ENCODE measurements at places on chromosomes 3 and 15.

GRCh38 chr3:161096771-161097367 is 8.3 kb downstream of the B3GALNT1 start:
- peak; percentile 4 for DNase-seq

DNA sequence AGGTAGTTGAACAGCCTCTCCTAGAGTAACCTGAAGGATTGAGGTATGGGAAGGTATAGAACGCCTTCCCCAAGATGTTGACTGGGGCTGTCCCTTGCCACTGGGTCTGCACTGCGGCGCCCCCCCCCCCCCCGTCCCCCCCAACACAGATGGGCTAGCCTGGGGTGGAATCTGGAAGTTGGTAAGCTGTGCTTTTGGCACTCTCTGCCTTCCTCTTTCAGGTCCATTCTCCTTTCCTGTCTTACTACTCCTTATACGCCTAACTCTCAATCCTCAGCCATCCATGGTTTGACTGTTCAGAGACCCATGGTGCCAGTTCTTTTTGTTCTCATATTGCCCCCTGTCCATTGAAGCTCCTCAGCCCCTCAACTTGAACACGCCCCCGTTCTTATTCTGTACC is 42.8 kb downstream of the MAP2K1 start:
- DNase-seq = no peak

DNA sequence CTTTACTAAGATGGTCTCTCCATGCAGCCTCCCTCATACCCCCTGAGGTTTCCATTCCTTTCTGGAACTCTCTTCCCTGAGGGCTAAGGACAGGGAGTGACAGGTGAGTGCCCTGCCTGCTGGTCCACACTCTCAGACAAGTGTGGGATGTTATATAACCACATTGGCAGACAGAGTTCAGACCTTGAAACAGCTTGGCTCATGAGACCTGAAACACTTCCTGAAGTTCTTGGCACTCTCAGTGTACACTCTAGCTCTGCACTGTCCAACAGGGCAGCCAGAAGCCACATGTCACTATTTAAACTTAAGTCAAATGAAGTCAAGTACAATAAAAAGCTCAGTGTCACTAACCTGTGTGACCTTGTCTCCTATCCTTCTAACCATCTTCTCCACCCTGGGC is 188.5 kb downstream of the ZNF621 start:
- no peak for DNase-seq

DNA sequence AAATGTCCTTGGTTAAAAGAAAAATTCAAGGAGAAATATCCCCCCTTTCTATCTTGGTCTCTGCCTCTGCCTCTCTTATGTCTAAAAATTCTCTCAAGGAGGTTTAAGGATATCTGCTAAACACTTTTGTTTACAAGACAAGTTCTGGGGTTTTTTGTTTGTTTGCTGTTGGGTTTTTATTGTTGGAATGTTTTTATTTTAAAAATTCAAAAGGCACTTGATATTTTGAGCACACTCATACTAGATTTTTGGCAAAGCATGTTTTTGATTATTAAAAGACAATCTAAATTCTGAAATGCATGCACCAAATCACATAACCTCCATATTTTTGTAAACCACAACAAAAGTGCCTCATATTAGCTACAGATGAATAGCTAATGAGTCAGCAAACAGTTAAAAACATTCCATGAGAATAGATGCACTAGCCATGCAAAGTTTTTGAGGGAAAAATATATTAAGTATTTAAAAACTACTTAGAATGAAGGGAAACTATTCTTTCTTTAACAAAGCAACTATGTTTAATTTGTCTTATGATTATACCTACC is 84.6 kb downstream of the ZBTB20 start:
- no peak for DNase-seq

GRCh38 chr15:49731187-49732099 is 110.6 kb downstream of the DTWD1 start:
- DNase-seq = no peak

DNA sequence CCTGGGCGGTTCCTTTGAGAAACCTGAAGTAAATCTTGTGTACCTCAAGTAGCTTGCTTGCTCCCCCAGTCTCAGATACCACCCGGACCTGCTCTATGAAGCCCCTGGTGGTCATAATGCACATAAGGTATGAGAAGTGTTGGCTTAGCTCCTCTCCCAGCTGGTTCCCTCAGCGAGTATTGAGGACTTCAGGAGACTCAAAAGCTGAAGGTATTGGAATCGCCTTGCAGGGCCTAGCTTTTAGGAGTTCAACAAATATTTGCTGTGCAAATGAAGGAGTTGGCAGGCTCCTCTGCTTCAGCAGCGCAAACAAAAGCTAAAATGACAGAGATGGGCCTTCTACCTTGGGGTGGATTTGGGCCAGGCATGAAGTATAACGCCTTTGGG is 1.7 kb downstream of the CMTM8 start:
- peak; percentile 44 for DNase-seq

- no peak for DNase-seq
Measured at GRCh38 chr3:4475804-4476203, 8.7 kb upstream of the SUMF1 start.

DNA sequence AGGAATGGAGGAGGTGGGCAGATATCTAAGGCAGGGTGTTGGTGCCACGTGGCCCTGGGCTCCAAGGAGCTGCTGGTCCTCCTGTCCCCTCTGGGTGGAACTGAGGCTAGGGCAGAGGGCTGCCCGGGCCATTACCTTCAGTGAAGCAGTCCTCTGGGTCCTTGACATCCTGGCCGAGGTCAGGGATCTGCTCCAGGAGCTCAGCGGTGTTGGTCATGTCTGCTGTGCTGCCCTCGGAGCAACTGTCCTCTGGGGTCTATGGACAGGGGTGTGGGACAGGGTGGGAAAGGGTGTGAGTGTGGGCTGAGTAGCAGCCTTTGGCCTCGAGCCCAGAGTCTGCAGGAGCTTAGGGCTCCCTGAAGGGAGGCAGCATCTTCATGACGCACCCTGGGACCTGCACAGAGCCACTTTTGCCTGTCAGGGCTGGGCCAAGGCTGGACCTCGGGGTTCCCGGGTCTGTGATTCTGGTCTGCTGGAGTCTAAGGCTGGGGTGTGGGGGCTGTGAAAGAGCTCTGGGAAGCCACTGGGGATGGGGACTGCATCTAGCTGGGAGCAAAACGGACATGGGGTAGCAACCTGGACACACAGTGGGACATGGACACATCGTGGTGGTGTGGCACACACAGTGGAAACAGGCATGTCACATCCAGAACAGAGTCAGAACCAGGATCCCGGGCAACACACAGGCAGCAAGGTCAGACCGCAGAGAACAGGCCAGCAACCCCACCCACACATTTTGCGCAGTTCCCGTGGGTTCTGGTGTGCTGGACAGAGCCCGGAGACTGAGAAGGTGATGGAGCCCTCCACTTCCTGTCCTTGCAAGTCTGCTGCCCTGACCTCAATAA is 72.7 kb downstream of the SCN5A start:
- DNase-seq = no peak

GRCh38 chr15:28044121-28044672 is 54.9 kb downstream of the OCA2 start:
- no peak for DNase-seq

- DNase-seq = no peak
Measured at GRCh38 chr3:27487383-27487782, 3.2 kb upstream of the SLC4A7 start.

GRCh38 chr15:45027220-45027619 is 4.2 kb downstream of the SORD start:
- no peak for DNase-seq

GRCh38 chr3:120646771-120647432 is 35.1 kb downstream of the HGD start:
- DNase-seq = no peak

- DNase-seq = no peak
Measured at GRCh38 chr3:194618858-194619608, 14.2 kb downstream of the TMEM44 start.

DNA sequence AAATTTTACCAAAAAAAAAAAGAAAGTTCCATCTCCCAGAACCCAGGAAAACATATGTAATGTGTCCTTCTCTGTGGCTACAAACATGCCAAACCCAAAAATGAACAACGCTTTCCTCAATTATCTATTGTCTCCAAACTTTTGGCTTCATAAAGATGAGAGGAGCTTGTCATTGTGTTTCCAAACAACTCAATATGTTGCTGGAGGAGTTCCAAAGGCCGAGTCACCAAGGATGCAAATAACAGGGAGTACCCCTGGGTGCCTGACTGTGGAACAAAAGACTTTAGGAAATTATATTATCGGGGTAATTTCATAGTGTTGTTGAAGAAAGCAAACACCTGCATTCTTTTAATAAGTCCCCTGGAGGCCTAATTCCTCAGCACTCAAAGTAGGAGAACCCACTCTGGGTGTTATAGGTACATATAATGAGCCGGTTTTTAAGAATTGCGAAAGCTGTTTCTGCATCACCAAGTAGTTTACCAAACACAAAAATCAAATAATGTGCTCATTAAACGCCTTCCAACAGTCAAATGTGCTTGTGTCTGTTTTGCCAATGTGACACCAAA is 206.3 kb upstream of the PRICKLE2 start:
- DNase-seq = no peak

DNA sequence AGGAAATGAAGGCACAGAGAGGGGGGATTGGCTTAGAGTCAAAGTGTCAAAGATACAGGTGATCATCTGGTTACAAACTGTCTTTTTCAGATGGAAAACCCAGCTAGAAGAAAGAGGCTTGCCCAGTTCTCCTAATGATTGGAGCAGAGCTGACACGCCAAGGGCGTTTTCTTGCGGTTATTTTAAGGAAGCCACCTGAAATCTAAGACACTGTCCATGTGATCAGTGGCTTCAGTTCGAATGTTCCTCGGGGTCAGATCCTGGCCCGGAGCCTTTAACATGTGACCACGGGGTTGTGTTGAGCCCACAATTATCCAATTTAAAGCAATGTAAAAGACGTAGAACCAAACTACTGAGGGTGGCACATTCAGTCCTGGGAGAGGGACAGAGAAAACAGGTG is 19.5 kb downstream of the FAM43A start:
- no peak for DNase-seq

- no peak for DNase-seq
Measured at GRCh38 chr3:31247850-31248562, 284.7 kb upstream of the STT3B start.

- no peak for DNase-seq
Measured at GRCh38 chr15:69017978-69018377, 3.5 kb downstream of the NOX5 start.

DNA sequence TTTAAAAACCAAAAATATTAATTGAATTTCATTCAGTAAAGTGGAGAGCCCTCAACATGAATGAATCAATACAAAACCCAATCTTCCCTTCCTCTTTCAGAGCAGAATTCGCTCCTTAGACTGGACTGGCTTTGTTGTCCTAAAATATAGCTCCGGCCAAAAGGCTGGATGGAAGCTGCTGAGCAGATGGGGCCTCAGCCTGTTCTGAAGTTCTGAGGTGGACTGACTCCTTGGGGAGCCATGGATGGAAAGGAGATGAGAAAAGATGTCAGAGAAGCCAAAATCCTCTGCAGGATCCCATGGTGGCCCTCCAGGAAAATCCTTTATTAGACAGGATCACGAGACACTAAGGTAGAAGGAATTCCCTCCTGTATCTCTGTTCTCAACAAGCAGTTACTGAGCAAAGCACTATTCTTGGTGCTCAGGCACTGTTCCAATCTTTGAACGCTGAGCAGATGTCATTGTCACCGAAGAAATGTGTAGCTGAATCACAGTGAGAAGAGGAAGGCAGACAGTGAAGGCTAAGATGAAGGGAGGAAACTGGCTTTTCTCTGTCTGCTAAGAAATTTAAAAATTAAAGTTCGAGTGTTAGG is 122.0 kb downstream of the SEMA6D start:
- DNase-seq = no peak

- no peak for DNase-seq
Measured at GRCh38 chr15:27645672-27646071, 453.4 kb downstream of the OCA2 start.

- DNase-seq = no peak
Measured at GRCh38 chr3:40042752-40043443, 233.5 kb downstream of the MYRIP start.

Measured in activated naive CD4-positive, alpha-beta T cell treated with Interleukin-2 at 50 U/mL for 16 hours (primary cell).